ENCODE measurements at places on chromosomes 3 and 15.

DNA sequence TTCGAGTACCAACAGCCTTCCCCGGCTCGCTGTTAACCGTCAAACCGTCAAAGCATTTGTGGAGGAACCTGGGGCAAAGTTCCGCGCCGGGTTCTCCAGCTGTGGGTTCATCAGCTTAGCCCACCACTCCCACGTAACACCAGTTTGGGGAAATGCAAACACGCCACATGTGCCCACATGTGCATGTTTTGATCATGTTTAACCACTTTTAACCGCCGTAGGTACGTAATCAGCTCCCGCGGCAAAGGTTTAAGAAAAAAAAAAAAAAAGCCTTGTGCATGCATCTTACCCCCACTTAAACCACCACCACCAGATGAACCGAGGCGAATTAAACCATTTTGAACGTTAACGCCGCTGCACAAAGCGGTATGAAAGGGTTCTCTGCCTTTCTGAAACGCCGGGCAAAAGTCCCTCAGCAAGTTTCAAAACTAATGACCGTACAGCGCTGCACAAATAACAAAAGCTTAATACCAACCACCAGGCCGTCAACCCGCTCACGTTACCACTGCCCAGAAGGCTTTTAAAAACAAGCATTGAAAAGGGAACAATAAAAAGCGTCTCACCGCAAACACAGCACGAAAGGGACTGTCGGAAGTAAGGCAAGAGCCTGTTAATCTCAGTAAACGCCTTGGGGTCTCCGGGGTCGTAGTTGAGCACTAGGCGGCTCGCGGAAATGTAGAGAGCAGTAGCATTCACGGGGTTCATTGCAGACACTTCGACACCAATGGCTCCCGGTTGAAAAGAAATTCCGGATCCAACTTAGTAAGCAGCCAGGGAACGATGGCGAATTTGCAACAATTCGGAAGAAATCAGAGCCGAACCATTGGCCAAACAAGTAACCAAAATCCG, 1.5 kb downstream of the MSL2 start:
- DNase-seq = no peak

DNA sequence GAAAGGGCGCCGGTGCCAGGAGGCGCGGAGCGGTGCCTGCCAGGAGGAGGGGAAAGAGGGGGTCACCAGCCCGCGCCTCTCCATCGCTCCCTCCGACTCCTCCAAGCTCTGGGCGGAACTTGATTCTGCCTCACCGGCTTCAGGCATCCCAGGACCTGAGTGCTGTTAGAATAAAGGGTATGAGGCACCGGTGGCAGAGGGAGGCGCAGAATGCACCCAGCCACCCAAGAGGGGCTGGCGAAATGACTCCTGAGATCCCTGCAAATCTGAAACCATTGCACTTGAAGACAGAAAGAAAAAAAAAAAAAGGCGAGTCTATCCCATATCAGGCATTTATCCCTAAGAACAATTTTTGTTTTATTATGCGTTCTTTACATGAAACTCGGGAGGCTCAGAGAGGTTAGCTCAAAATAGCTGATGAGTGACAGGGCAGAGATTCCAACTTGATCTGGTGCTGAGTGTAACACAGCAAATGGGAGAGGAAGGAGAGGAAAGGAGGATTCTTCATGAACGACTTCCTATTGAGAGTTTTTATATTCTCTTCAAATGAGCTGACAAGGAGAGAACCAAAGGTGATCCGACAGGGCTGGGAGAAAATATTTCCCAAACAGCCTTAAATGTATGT, 157.0 kb upstream of the FRMD4B start:
- no peak for DNase-seq

DNA sequence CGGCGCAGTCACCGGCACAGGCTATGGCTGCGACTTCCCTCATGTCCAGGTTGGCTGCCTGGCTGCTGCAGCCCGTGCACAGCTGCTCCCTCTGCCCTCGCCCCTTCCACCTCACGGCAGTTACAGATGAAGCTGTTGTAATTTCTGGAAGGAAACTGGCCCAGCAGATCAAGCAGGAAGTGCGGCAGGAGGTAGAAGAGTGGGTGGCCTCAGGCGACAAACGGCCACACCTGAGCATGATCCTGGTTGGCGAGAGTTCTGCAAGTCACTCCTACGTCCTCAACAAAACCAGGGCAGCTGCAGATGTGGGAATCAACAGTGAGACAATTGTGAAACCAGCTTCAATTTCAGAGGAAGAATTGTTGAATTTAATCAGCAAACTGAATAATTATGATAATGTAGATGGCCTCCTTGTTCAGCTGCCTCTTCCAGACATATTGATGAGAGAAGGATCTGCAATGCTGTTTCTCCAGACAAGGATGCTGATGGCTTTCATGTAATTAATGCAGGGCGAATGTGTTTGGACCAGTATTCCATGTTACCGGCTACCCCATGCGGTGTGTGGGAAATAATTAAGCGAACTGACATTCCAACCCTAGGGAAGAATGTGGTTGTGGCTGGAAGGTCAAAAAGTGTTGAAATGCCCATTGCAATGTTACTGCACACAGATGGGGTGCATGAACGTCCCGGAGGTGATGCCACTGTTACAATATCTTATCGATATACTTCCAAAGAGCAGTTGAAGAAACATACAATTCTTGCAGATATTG, 13.2 kb upstream of the GNB4 start:
- DNase-seq = no peak

GRCh38 chr3:74511078-74511477, 103.4 kb downstream of the CNTN3 start:
- no peak for DNase-seq

DNA sequence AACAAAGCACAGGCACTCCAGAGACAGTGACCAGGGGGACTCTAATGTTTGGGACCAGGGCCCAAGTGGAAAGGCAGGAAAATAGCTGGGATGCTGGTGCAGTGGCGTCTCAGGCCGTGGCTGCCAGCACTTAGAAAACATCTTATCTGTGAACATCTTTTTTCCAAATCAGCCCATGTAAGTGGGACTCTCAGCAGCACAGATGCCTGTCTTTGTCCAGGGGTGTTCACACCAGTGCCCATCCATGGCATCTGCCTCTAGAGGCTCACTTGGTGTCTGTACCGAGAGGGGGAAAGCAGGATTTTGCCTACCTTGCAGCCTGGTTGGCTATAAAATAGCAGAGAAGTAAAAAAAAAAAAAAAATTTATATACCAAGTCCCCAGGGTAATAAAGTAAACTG, 26.7 kb downstream of the SLC12A8 start:
- DNase-seq = no peak

- DNase-seq = no peak
Observed at GRCh38 chr3:62184559-62184958, 188.8 kb downstream of the FEZF2 start.

- DNase-seq = no peak
Observed at GRCh38 chr3:37833302-37834186, 28.1 kb upstream of the CTDSPL start.

GRCh38 chr3:38108649-38109579, 28.0 kb downstream of the ACAA1 start:
- DNase-seq = no peak

GRCh38 chr3:73552700-73553099, 72.0 kb downstream of the PDZRN3 start:
- no peak for DNase-seq

DNA sequence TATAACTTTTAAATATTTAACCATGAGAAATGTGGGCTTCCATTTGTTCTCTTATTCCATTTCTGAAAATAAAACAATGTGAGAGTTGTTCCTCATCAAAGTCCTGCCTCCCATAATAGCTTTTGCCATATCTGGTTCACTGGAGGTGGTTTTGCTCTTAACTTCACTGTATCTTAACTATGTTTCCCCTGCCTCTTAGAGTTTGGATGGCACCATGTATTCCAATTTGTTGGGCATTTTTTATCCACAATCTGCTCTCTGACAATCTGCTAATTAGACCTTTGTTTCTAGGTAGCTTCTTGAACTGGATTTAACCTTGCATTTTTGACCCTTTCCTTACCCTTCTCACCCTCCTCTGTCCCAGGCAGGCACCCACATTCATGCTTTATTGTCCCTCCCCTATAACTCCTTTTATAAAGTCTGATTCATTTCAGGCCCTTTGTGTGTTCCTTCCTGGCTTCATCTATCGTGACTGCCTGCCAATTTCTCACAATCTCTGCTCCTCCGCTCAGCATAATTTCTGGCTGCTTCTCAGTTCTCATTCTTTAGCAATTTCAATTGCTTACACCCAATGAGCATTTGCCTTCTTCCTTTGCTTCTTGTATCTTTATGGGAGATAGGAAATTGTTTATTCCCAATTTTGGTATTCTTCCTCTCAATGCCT, 144.2 kb upstream of the ARHGEF26 start:
- no peak for DNase-seq

- DNase-seq = no peak
Observed at GRCh38 chr3:184800349-184800930, 11.5 kb upstream of the VPS8 start.

DNA sequence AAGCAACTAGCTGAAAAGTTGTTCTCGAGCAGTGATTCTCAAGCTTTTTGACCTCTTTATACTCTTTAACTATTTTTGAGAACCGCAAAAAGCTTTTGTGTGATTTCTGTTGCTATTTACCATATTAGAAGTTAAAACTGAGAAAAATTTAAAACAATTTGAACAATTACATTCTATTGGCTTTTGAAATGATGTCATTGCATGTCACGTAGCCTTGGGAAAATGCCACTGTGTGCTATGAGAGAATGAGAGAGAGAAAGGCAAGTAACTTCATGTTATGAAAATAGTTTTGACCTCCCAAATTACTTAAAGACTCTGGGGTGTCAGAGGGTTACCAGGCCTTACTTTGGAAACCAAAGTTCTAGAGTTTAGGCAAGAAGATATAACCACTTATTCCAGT, 8.0 kb downstream of the USP13 start:
- DNase-seq = no peak

- DNase-seq = no peak
Observed at GRCh38 chr15:88529021-88529630, 17.4 kb downstream of the DET1 start.

- no peak for DNase-seq
Observed at GRCh38 chr15:61033940-61034677, 195.0 kb downstream of the RORA start.

DNA sequence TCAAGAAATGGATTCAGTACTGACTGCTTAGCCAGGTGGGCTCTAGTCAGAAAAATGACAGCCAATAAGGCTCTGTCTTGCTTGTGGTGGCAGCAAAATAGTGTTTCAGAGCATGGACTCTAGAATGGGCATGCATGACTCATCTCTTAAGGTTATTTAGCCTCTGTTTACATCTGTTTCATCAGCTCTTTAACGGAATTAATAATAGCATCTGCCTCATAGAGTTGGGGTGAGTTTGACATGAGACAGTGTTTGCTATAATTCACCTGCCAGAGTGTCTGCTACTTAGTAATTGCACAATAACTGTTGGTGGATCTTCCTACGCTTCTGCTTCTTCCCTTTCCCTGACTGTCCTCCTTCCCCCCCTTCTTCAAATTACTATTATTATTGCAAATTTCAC, 350.4 kb upstream of the SEMA6D start:
- no peak for DNase-seq

DNA sequence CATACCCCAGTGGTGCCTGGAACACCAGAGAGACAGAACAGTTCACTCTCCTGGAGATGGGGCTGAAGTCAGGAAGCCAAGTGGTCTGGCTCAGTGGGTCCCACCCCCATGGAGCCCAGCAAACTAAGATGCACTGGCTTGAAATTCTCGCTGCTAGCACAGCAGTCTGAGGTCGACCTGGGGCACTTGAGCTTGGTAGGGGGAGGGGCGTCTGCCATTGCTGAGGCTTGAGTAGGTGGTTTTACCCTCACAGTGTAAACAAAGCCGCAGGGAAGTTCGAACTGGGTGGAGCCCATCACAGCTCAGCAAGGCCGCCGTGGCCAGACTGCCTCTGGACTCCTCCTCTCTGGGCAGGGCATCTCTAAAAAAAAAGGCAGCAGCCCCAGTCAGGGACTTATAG, 272.0 kb downstream of the KLF13 start:
- DNase-seq = peak; percentile 21

DNA sequence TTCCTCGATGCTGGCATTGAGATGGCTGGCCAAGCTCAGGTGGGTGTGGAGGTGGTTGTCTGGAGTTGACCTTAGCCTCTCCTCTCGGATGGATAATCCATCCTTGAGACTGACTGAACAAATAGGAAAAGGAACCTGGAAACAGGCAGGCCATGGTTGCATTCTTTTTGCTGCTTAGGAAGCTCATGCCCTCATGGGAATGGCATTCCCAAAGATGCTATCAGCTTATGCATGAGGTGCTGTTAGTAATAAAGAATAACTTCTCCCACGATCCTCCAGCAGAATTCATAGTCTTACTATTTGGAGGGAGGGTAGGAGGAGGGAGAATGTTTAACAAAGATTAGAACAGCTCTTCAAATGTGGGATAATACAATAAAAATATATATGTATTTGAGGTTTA, 303.0 kb upstream of the TPM1 start:
- no peak for DNase-seq

- DNase-seq = no peak
Observed at GRCh38 chr3:85846940-85847339, 888.2 kb downstream of the CADM2 start.

GRCh38 chr15:99014803-99015697, 7.5 kb upstream of the PGPEP1L start:
- DNase-seq = no peak

- DNase-seq = no peak
Observed at GRCh38 chr3:143363276-143363675, 243.7 kb downstream of the CHST2 start.

GRCh38 chr15:52308446-52309153, 13.0 kb upstream of the MYO5C start:
- DNase-seq = no peak

DNA sequence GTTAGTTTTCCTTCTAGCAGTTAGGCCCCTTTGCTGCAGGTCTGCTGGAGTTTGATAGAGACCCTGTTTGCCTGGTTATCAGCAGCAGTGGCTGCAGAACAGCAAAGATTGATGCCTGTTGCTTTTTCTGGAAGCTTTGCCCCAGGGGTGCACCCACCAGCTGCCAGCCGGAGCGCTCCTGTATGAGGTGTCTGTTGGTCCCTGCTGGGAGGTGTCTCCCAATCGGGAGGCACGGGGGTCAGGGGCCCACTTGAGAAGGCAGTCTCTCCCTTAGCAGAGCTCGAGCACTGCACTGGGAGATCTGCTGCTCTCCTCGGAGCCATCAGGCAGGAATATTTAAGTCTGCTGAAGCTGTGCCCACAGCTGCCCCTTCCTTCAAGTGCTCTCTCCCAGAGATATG, 825.3 kb upstream of the GRM7 start:
- no peak for DNase-seq

GRCh38 chr15:83837945-83838571, 184.1 kb downstream of the ADAMTSL3 start:
- no peak for DNase-seq

- no peak for DNase-seq
Observed at GRCh38 chr3:185717121-185717520, 107.7 kb downstream of the IGF2BP2 start.

DNA sequence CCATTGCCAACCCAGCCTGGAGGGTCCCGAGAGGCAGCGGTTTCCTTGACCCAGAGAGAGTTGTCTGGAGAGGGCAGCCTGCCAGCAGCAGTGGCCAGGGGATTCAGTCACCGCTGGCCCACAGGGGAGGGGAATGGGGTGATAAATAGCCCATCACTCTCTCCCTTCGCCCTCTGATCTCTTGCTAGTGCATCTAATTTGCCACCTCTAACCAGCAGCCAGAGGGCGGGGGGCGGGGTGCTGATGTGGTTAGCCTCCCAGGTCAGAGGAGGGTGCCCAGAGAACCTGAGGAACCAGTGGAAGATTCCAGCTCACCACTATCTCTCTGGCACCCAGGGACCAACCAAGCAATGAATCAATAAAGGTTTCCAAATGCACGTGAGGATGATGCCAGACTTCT, 35.1 kb upstream of the SLC6A11 start:
- no peak for DNase-seq
